Activated B cell treated with CpG ODN at 0.5 μM for 24 hours (primary cell): ENCODE measurements at places on chromosomes 16 and 17. TPM values are rescaled to one million over a fixed set of nuclear protein-coding genes. Genes with fewer than 3 reads are reported as not detected.

Gene CPPED1
- total RNA-seq = 12.2 and 14.1 TPM in 2 replicates

Gene SNAI3
- 1.5 and 2.7 TPM in 2 replicates for total RNA-seq

DNA sequence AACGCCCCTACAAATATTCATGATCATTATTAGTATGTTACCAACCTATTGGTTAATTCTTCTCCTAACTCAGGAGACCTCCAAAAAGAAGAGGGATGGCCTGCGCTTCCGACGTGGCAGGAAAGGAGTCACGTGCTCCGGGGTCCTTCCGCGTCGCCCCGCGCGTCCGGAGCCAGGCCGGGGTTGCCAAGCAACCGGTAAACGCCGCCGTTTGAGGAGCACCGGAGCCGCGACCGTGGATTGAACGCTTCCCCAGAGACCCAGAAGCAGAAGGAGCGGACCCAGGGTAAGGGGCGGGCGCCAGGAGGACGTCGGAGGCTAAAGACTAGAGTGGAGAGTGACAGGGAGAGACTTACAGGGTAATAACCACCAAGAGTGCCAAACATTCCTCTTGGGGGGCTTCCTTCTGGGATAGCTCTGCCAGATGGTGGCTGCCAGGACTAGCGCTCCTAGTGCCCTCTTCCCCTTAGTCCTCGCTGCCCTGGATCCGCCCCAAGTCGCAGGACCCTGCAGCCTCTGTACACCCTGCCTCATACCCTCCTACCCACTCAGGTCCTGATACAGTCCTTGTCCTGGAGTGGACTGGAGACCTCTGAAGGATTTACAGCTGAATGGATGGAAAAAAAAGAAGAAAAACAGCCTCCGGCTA, at the start of gene DNAI2:
Gene DNAI2 (plus strand): TSS at position 175 of the 649 bp plus-strand sequence. CDS start 7,584 bp downstream, outside the sequence.
- DNase-seq = no peak

GRCh38 chr17:68701046-68701445, 99.9 kb upstream of the FAM20A start:
- DNase-seq = no peak

DNA sequence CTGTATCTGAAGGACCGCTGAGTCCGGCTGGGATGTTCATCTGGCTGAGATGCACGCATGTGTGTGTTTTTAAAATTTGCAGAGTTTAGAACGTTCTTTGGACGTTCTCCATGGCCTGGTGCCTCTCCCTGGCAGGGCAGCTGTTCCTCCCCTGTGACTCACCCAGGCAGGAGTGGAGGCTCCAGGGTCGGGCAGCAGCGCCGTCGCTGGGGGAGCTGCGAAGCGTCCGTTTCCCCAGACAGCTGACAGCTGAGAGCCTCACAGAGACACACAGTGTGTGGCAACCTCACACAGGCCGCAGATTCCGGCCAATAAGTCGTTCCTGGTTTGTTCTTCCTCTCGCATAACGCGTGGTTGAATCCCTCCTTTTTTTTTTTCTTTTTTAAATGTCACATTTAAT, 80.6 kb downstream of the OR1D5 start:
- no peak for DNase-seq

Gene CDH5
- not detected in 2 replicates for total RNA-seq

DNA sequence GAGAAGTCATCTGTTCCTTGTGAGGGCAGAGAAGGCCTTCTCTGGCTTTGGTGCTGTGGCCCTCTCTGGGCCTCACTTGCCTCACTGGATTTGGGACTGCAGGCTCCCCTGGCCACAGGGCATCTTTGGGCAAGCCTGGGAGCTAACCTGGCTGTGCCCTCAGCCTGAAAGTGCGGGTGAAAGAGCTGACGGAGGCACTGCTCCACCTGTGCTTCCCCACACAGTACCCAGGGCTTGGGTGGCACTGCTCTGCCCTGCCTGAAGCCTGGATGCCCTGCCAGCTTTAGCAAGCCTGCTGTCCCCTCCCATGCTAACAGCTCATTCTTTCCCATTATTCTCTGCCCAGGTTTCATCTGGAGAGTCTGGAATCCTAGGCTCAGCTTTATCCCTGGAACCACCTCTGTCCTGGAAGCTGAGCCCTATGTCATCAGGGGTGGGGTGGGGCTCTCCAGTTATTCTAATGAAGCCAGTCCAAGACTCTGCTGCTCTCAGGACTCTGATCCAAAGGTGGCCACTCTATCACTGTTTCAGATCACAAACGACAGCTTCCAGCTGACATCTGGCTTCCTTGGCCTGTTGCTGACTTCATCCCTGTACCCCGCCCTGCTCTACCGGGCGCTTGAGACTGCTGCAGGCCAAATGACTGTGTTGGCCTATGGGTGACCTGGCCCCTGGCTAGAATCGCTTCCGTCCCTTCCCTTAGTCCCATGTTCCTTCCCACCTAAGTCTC, 29.3 kb downstream of the HIC1 start:
- no peak for DNase-seq

DNA sequence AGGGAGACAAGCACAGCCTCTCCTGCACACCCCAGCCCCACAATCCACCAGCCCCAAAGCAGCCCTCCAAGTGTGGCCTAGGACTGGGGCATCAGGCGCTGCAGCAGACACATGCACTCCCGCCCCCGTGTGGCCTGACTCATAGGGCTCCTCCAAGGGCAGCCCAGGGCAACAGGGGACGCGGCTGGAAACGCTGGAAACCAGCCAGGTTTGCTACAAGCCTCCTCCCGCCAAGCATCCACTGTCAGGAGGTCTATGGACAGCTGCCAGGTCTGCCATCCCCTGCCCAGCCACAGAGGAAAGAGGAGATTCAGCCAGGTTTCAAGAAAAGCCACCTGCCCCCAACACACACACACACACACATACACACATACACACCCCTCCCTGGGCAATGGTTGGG, 25.8 kb downstream of the SRCIN1 start:
- DNase-seq = no peak

DNA sequence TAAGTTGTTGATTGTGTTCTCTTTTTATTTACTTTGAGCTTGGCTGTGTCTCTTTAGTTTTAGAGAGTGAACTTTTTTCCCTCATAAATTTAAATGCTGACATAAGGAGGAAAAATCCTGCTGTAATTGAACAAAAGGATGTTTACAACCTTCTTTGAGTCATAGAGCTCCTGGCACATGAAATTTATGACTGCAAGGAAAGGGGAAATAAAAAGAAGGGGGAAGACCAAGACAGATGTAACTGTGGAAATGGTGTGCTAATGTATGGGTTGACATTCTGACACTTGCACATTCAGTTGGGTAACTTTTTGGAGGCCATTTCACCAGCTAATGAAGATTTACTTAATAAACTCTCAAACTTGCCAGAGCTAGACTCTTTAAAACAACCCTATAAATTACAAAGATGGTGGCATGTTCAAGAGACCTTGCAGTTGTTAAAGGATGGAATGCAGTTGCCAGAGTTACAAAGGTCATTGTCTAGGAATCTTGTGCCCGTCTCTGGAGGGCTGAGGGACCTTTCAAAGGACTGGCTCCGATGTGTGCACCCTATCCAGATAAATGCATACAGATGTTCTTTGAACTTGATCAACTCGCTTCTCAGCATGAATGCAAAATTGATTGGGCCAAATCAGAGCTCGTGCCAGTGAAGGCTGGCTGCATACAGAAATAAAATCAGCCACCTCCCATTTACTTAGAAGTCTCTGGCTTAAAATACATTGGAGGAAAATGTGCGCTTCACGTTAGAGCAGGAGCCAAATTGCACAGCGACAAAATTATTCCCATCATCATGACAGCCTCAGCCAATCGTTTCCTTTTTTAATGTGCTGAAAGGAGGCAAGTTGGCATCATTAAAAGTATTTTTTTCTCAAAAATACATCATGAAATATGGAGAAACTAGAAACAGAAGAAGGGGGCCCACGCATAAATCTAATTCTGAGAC, 289.0 kb upstream of the XYLT1 start:
- no peak for DNase-seq

Gene CTRB1
- total RNA-seq = not detected in 2 replicates

GRCh38 chr16:55062442-55062841, 131.8 kb downstream of the IRX5 start:
- no peak for DNase-seq

DNA sequence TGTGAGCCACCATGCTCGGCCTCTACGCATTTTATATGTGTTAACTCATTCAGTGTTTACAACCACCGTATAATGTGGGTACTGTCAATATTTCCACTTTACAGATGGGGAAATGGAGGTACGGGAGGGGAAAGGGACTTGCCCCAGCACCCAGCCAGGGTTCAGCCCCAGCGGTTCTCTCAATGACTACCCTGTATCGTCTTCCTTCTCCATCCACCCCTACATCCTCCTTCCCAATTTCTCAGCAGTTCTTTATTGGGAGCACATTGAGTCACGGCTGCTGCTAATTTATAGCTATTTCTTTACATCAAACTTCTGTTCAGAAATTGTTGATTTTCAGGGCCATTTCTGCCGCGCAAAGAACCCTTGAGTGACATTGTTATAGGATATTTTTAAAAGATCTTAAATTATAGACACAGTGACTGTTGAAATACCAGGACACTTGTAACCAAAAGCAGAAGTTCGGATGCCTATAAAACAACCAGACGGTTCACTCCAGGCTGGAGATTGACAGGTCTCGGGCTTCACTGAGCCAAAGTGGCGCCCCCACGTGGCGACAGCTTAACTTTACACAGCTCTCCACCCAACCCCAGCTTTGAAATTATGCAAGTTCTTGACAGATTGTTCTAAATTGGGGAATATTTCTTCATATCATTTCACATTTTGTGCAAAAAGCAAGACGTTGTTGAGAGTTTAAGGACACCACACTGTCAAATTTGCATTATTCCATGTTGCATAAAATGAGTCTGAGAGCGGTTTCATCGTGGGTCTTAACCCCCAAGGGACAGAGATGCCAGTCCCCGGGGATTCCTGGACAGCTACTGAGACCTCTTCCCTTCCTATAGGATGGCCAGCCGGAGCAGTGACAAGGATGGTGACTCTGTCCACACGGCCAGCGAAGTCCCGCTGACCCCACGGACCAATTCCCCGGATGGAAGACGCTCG, 11.8 kb downstream of the SYT17 start:
- peak; percentile 29 for DNase-seq

DNA sequence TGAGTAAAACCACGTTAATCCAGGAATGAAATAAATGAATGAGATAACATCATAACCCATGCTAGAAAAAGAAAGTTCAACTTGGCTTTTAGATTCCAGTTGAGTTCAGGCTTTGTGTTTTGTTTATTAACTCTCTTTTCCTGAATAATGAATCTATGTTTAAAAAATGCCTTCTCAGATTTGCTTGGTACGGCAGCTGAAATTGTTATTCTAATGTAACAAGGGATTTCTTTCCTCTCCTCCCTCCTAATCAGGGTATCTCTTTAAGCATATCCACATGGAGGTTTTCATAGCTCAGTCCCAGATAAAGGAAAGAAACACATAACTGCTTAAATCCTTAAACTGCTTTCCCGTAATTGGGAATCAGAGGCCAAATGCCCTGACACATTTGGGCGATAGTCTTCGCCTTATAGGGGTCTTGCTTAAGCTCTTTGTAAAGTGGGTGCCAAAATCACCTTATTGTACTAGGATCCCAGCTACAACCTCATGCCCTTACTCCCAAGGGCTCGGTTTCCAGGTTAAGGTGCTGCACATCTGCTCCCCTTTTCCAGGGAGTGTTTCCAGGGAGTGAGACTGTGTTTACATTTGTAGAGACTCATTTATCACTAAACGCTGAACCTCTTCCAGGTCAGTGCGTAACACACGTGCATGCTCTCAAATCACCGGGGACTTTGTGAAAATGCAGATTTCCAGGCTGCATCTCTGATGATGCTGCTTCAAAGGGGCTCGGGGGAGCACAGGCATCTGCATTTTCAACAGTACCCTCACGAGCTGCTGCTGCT, 142.8 kb upstream of the FOXF1 start:
- DNase-seq = no peak

Gene SLC35B1
- total RNA-seq = 51.8 and 53.8 TPM in 2 replicates

Gene KRT40
- total RNA-seq = not detected in 2 replicates

DNA sequence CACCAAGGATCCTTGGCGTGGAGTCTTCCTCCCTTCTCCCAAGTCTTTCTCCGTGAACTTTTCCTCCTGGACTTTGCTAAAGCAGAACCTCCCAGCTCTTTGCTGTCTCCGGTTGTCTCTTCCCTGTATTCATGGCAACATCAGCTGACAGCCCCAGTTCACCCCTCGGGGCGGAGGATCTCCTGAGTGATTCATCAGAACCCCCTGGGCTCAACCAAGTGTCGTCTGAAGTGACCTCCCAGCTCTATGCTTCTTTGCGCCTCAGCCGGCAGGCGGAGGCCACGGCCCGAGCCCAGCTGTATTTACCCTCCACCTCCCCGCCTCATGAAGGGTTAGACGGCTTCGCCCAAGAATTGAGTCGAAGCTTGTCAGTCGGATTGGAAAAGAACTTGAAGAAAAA, 943 bp downstream of the CNTROB start:
- peak; percentile 23 for DNase-seq

GRCh38 chr17:20823905-20824304, 218.9 kb downstream of the USP22 start:
- DNase-seq = no peak

Gene UTS2R
- total RNA-seq = not detected in 2 replicates

DNA sequence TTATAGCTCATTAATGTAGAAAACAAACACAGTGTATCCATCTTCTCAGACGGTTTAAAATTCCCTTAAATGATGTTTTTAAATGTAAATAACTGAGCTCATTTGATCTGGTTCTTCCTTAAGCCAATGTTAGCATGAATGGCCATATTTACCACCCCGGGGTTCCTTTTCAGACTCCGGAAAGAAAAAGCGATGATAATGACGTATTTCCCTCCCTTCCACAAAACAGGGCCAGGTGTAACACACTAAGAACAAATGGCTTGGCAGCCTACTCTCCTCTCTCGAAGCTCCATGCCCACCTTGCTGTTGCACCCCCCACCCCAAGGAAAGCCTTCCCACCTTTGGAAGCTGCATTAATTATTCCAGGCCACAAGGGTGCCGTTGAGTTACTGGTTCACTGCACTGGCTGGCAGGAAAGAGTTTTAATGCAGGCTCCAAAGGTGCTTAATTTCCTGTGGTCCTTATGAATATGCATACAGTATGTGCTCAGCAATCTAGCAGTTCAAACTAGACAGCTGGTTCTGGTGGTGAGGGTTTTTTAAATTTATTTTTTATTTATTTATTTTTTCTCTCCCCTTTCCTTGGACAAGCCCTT, 378.9 kb downstream of the WWOX start:
- DNase-seq = no peak

DNA sequence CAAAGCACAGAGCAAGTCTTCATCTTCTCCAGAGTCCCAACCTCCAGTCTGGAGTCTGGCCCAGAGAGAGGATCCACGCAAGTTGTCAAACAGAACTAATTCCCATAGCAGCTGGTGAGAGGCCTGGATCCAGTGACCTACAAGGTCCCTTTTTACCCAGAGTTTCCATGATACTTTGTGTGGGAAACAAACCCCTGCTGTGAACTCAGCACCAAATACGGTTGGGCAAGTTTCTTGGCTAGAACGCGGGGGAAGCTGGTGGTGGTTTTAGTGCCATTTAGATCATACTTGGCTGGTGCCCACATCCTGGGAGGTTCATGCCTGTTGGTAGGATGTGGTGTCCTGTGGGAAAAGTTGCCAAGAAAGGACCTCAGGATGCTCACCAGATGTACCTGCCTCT, 18.1 kb downstream of the TMC7 start:
- DNase-seq = no peak

- DNase-seq = no peak
These were observed 15.3 kb upstream of the DUS1L start for GRCh38 chr17:82080789-82081464.
